ENCODE measurements at places on chromosomes 7 and 10.

DNA sequence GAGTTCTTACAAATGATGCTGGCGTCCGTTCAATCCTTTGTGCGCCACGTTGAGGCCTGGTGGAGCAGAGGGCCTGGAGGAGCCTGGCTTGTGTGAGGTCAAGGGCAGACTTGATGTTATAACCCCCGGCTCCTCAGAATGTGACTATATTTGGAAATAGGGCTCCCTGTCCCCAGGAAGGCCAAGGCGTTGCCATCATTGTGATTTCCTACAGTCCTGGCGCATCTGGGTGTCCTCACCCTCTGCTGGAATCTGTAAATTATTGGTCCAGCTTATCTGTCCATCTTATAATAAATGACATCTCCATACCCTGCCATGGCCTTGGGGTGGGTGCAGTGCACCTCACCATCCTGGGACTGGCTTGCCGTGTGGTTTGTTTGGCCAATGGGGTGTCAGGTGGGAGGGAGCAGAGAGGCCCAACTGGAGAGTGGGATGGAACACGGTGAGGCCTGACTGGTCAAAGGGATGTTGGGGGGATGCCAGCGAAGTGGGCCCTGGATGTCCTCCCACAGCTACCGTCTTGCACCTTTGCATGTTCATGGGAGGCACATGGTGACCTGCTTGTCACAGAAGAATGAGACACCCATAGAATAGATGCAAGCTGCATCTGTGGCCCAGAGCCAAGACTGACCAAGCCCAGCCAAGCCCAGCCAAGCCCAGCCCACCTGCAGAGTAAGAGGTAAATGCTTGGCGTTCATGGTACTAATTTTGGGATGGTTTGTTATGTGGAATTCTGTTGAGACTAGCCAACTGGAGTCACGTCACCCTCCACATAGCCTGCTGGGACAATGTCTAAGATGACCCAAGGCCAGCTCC, 11.1 kb upstream of the LRRC27 start:
- no peak for DNase-seq

DNA sequence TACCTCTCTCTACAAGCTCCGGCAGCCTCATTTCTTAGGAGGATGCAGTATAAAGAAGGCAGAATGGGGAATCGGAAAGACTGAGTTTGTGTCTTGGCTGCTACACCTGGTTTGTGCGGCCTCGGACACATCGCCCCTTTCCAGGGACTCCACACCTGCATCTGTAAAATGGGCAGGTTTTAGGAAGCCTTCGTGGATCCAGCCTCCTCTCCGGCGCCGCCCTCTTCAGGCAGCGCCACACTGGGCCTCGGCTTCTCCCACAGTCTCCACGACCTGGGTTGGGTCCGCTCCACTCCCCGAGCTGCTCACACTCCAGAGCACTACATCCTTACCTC, 341 bp downstream of the GOT1 start:
- DNase-seq: no peak

- DNase-seq: no peak
Measured at GRCh38 chr10:109029870-109030269, 893.4 kb downstream of the XPNPEP1 start.

GRCh38 chr10:71424496-71425194, 27.9 kb downstream of the CDH23 start:
- DNase-seq: no peak

- DNase-seq: peak; percentile 66
Measured at GRCh38 chr10:114632869-114633715, 25.0 kb downstream of the ABLIM1 start.

- no peak for DNase-seq
Measured at GRCh38 chr10:1149793-1150637, 93.8 kb downstream of the WDR37 start.

GRCh38 chr7:155584261-155584660, 37.9 kb upstream of the CNPY1 start:
- no peak for DNase-seq

DNA sequence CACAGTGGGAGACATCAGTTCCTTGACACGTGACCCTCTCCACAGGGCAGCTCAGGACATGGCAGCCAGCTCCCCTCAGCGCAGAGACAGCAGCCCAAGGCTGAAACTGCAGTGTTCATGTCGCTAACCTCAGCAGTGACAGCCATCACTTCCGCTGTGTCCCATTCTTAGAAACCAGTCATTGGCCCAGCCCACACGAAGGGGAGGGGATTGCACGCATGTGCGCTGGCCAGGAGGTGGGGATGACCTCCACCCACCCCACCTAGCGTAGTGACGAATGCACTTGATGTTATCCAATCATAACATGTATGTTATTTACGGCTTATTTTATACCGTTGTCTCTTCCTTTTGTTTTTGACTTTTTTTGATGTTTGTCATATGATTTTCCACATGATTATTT, 36.9 kb upstream of the EGFR start:
- DNase-seq: no peak

- DNase-seq: no peak
Measured at GRCh38 chr10:93879273-93879672, 14.5 kb upstream of the SLC35G1 start.

- no peak for DNase-seq
Measured at GRCh38 chr7:2115760-2116447, 116.8 kb downstream of the MAD1L1 start.

DNA sequence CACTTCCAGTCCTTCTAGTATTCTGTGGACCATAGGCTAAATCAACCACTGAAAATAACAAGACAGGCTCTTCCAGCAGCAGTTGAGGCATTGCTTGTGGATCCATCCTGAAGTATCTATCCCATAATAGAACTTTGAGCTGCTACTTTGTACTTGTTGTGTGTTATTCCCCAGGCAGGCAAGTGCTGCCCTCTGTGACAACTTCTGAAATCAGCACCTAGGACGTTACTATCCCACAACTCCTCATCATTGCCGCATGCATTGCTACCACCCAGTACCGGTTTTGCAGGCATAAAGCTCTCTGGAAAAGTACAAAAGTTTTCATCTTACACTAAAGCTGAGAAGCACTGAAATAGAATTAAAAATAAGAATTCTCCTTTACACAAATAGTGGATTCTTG, 145.3 kb downstream of the HTR7 start:
- no peak for DNase-seq

GRCh38 chr7:101650579-101651081, 21.5 kb upstream of the MYL10 start:
- DNase-seq: peak; percentile 6

Measured in MV-4-11 (cell line).